Mesothelial cell of epicardium (in vitro differentiated cells): ENCODE measurements at places on chromosomes 1 and 21.

GRCh38 chr1:230191079-230191804, 124.2 kb downstream of the GALNT2 start:
- H3K27me3 ChIP-seq: no peaks in the 10 kb centered on the region
- no peak for DNase-seq
- H3K27ac ChIP-seq: no peak overlapping the region
- H3K36me3 ChIP-seq: no peaks in the 10 kb centered on the region

GRCh38 chr1:41874903-41875411, 43.8 kb downstream of the HIVEP3 start:
- no peaks in the 10 kb centered on the region for H3K36me3 ChIP-seq
- H3K27ac ChIP-seq: no peak overlapping the region

- H3K36me3 ChIP-seq: no peaks in the 10 kb centered on the region
- peaks cover 6% of the 10 kb centered on the region for H3K4me1 ChIP-seq
- H3K27me3 ChIP-seq: no peaks in the 10 kb centered on the region
- no peak for DNase-seq
Observed at GRCh38 chr1:28835237-28835650, 23.3 kb downstream of the OPRD1 start.

- H3K4me3 ChIP-seq: no peak overlapping the region
- no peak for DNase-seq
- peaks cover 31% of the 10 kb centered on the region for H3K27me3 ChIP-seq
- peaks cover 12% of the 10 kb centered on the region for H3K4me1 ChIP-seq
- no peaks in the 10 kb centered on the region for H3K36me3 ChIP-seq
Observed at GRCh38 chr1:151711951-151712350, 4.7 kb downstream of the CELF3 start.
